Fibroblast of skin of abdomen (primary cell): ENCODE measurements at places on chromosomes 4 and X.

- no peak for DNase-seq
Observed at GRCh38 chrX:77119706-77120105, 327.5 kb upstream of the FGF16 start.

- DNase-seq, result no peak
Observed at GRCh38 chr4:24935856-24936255, 23.0 kb upstream of the CCDC149 start.

DNA sequence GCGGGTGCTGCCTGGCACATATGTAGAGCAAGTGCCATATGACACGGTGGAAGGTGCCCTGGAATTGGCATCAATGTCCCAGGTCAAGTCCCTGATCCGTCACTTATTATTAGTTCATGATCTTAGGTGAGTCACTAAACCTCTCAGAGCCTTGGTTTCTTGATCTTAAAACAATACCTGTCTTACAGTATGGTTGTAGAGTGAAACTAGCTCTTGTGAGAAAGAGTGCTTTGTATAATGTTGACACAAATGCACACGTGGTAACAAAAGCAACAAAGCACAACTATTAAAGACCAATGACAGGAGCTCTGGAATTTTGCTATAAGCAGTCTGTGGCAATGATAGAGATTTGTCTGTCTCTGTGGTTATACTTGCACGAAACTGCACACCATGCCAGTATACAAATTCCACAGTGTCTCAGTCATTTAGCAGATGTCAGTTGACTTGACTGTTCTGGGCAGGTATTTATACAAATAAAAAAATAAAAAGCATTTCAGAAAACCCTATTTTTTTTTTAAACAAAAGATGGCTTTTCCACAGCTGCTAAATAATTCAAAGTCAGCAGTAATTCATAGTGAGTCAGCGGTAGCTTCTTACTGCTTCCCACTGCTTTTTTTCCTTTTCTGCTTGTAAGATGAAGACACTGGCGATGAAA lies 19.7 kb upstream of the ACSL1 start:
- peak; percentile 77 for DNase-seq

GRCh38 chr4:142130666-142131065 lies 494.3 kb downstream of the IL15 start:
- no peak for DNase-seq

GRCh38 chrX:1486177-1486576 lies 33.5 kb upstream of the ASMTL start:
- no peak for DNase-seq

- DNase-seq, result no peak
Observed at GRCh38 chr4:110616238-110617074, 6.4 kb downstream of the PITX2 start.

DNA sequence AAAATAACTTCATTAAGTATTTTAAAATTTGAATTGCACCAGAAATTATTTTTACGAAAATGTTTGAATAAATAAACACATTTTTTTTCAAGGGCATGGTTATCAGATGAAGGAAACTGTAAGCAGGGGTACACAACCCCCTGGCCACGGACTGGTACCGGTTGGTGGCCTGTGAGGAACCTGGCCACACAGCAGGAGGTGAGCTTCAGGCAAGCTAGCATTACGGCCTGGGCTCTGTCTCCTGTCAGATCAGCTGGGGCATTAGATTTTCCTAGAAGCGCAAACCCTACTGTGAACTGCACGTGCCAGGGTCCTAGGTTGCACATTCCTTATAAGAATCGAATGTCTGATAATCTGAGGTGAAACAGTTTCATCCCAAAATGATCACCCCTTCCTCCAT lies 1499.7 kb upstream of the AGA start:
- DNase-seq, result no peak

DNA sequence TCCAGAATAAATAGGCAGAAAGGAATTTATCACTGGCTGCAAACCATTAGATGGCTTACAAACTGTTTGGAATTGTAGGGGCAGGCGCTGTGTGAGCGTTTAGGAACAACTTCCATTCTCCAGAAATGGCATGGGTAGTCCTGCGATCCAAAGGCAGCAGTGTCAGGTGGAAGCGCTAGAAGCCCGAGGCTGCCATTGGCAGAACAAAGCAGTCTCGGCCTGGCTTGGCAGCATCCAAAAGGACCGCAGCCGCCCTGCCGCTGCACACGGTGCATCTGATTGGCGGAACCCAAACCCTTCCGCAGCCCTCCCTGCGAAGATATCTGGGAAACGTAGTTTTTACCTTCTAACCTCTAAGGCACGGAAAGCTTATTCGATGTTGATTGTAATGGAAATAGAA lies 23.6 kb upstream of the YTHDC1 start:
- peak; percentile 82 for DNase-seq

DNA sequence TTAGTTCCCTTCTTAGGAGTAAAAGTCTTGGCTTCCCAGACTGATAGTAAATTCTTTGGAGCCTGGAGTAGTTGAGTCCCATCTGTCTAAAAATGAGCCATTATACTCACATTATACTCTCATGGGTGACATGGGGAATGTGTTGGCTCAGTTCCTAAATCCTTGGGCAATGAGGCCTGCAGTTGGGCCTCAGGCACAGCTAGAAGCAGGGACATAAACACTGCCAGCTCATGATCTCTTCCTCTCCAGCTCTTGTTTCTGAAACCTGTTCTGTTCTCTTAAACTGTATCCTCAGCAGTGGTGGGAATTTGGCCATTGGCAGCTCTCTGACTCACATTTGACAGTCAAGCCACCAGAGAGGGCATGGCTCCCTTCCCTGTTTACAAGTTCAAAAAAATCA lies 212.5 kb downstream of the SPATA18 start:
- DNase-seq, result no peak

GRCh38 chr4:114729068-114729738 lies 130.6 kb downstream of the UGT8 start:
- DNase-seq, result no peak

GRCh38 chr4:184255361-184255760 lies 37.7 kb upstream of the ENPP6 start:
- no peak for DNase-seq

DNA sequence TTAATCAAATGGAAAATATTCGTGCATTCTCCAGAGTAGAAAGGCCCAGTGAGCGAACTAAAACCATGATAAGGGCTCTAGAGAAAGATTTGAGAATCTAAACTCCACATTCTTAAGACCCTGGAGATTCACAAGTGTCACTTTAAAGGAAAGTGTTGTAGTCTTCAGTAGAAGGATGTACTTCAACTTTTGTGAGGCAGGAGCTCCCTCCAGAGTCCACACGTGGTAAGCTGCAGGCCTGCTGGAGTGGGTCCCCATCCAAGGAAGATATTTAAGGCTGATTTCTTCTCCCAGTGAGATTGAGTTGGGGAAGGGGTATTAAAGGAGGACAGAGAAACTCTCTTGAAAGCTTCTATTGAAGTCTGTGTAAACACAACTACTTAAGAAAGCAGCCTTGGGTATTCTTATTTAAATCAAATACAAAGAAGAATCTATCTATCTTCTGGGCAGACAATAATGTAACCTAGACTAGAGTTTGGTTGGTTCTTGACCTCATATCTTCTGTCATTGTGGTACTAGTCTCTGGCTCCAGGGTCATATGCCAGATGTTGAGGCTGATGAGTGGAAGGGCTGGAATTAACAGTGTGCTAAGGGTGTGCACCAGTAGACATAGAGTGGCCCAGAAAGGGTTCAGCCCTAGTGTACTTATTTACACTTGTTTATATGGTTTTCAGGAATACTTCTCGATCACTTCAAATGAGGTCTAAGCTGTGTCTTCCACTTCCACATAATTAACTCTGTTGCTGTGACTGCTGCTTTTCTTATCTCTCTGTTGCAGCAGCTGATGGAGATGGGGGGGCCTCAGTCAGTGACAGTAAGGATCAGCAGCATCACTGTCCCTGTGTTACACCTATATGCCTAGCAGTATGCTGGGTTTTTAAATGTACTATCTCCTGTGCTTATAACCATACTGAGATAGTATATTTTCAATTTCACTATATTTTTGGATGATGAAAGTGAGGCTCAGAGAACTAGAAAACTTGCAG lies 76.1 kb downstream of the HMGB2 start:
- peak; percentile 62 for DNase-seq

DNA sequence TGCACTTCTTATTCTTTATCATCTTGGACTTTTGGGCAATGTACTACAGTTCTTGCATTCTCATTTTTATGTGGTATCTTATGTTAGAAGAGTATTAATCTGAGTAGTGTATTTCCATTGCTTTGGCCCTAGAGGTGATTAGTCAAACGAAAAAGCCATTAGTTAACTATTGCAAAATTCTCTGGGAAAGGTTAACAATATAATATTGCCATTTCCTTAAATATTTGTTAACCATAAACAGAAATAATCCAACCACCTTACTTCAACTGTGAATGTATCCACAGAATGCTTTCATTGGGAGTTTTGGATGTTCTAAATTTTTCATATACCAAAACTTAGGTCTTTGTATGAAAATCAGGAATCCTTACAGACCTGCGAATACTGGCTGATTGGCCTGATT lies 294.6 kb upstream of the UGT8 start:
- DNase-seq, result no peak

GRCh38 chrX:46255046-46255445 lies 290.2 kb downstream of the ZNF674 start:
- peak; percentile 42 for DNase-seq

- DNase-seq, result peak; percentile 61
Observed at GRCh38 chr4:25439918-25440477, 62.9 kb downstream of the ANAPC4 start.
